Hepatocyte (in vitro differentiated cells): ENCODE measurements at places on chromosomes 2 and 18.

GRCh38 chr18:65288908-65289307, 461.9 kb upstream of the CDH7 start:
- no peak for DNase-seq

DNA sequence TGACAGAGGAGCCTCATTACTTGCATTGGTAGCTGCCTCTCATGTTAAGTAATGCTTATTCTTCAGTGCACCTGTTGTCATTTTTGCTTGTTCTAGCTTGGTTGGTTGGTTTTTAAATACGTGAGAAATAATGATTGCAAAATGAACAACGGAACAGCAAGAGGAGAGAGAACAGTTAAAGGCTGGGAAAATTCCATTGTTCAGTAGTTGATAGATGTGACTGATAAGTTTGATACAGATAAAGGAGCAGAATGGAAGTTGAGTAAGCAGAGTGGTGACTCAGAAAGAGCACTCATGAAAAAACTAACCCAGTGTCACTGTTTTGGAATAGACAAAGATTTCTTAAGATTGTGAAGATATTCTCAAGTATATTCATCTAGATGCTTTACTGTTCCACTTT, 50.5 kb downstream of the MTA3 start:
- DNase-seq = no peak

DNA sequence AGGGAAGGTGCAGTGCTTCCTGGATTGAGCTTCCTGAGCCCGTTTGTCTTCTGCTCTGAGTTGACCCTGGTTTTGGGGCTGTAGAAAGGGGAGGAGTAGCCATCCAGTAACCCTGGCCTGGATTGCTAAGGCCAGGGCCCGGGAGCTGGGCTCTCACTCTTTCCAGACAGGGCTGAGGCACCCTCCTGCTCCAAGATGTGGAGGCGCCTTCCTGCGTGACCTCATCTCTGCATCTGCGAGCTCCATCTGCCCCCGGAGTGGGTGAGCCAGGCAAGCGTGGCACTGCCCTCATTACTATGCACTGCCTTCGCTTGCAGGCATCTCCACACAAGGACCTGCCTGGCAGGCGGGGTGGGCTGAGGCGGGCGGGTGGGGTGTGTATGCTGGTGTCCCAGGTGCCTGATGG, 58.0 kb downstream of the RAB31 start:
- no peak for DNase-seq

- DNase-seq = no peak
Observed at GRCh38 chr2:81073412-81073811, 768.9 kb upstream of the LRRTM1 start.

GRCh38 chr2:55269645-55269990, 587 bp upstream of the MTIF2 start:
- no peak for DNase-seq

GRCh38 chr2:71617266-71617665, 163.9 kb downstream of the DYSF start:
- DNase-seq = no peak

DNA sequence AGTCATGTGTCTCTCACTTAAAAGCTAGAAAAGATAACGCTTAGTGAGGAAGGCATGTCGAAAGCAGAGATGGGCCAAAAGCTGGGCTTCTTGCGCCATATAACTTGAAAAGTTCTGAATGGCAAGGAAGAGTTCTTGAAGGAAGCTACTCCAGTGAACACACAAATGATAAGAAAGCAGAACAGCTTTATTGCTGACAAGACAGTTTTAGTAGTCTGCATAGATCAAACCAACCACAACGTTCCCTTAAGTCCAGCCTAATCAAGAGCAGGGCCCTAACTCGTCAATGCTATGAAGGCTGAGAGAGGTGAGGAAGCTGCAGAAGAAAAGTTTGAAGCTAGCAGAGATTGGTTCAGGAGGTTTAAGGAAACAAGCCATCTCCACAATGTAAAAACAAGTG, 55.7 kb downstream of the GALNT1 start:
- no peak for DNase-seq

DNA sequence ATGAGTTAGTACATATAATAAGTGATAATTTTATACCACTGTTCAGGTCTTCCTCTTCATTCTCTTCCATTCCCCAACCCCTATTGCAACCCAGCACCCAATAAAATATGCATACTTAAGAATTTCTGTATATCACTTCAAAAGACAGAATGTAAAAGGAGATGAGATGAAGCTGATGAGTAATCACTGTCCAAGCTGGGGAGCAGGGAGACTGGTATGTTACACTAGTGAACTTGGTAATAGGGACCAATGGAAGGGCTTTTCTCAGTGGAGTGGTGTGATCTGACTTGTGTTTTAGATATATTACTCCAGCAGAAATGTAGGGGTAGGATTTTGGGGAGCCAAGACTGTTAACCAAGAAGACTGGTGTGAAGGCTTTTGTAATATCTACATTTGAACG, 18.0 kb upstream of the ARHGAP28 start:
- DNase-seq = no peak

DNA sequence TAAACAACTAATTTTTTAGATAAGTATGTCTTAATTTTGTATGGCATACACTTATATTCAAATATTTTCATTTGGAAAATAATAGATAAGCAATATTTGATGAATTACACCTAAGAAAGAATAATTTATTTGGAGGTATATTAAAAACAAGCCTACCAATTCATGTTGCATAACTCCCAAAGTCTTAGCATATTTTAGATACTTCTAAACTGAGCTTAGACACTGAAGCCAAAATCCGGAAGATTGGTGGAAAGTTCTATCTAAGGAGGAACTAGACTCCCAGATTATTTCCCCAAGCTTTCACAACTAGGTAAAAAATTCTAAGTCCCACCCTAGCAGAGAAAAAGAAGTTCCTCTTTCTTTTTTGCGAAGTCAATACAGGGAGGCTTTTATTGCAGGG, 221.0 kb upstream of the MMADHC start:
- DNase-seq = no peak

GRCh38 chr2:197710424-197711042, 5.4 kb downstream of the MARS2 start:
- DNase-seq = no peak

- no peak for DNase-seq
Observed at GRCh38 chr2:8480915-8481314, 200.9 kb upstream of the ID2 start.

DNA sequence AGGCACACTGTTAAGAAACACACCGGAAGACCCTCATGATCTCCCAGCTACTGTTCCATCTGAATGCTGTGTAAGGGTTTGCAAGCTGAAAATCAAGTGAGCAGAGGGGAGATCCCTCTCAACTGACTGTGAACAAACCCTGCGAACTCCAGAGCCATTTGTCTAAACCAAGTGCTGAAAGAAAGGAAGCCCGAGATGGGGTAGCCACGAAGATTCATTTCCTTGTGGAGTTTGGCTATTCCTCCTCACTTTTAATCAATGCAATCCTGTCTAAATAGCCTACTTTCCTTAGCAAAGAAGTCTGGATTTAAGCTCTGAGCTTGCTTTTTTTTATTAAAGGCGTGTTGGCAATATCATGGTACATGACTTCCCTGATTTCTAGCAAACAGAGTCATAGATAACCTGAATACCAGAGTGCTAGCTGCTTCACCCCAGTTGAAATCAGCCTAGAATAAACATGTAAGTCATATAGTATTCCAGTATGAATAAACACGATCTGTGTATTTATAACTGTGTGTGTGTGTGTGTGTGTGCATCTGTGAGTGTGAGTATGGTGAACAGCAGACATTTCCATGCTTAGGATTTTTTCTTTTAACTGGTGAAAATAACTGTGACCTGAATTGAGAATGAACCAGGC, 365.2 kb downstream of the ZNF521 start:
- no peak for DNase-seq

DNA sequence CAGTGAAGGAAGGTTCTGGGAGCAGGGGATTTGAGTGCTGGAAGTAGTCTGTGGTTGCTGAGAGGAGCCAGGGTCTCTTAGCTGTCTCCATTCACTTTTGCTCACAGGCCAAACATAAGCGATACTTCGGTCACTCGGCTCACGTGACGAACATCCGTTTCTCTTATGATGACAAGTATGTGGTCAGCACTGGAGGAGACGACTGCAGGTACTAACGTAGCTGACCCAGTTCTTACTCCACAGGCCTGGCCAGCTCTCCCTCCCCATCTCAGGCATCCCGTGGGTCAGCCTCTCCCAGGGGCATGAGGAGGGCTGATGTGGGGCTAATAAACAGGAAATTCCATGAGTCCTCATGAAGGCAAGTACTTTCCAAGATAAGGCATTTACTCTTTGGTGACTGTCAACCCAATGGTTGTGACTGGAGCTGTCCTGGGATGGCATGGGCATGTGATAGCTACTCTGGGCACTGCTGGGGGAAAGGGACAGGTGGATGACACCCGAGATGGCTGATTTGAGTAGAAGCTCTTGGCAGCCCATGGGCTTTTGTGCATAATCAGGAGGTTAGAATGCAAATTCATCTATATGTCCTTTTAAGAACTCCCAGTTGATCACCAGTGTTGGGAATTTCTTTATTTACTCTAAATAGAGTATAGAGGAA, 81.6 kb downstream of the RTN4 start:
- DNase-seq = no peak

DNA sequence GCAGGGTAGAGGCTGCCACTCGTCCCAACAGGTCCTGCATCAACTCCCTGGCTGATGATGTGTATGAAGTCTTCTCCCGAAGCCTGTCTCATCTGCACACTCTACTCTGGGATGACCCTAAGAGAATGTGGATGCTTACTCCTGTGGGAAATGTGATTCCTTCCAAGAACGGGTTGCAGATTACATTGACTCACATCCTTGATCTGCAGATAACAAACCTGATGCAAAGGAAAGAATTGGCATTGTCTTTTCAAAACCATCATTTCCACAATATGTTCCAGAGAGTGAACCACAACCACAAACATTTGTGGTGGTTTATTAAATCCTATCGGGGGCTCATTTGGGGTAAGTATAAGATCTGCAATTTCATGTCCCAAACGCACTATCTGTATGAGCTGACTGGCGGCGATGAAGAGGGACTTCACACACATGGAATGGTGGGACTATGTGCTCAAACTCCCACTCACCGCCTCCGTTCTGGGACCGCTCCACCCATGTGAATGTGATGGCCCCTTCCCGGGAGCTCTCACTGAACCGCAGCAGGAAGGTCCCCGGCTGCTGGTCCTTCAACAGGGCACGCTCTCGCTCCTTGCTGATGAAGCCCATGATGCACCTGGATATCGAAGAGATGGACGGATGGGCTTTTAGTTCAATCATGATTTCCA, 35.5 kb downstream of the STAT1 start:
- no peak for DNase-seq

GRCh38 chr18:54790109-54790508, 38.2 kb upstream of the RAB27B start:
- no peak for DNase-seq

GRCh38 chr2:127628767-127629614, 17.0 kb upstream of the GPR17 start:
- no peak for DNase-seq

- DNase-seq = no peak
Observed at GRCh38 chr2:38174131-38174530, 98.2 kb upstream of the CYP1B1 start.
